ENCODE measurements at places on chromosomes 2 and 18.

DNA sequence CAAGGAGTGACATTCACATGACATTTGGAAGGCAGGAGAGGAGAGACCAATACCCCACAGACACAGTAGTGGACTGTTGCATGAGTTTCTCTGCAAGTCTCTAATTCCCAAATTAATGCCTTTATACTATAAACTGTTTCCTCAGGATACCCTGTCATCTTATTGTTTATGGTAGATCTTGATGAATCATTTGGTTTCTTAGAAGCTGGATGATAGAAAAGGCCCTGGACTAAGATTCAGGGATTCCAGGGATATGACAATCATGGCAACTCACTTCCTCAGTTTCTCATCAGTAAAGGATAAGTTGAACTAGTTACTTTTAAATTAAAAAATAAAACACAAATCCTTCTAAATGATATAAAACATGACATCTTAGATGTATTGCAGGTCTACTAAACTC is 292.5 kb downstream of the TDRD15 start:
- DNase-seq: no peak

- peak; percentile 54 for DNase-seq
Measured at GRCh38 chr18:36298126-36298741, 721 bp downstream of the FHOD3 start.

DNA sequence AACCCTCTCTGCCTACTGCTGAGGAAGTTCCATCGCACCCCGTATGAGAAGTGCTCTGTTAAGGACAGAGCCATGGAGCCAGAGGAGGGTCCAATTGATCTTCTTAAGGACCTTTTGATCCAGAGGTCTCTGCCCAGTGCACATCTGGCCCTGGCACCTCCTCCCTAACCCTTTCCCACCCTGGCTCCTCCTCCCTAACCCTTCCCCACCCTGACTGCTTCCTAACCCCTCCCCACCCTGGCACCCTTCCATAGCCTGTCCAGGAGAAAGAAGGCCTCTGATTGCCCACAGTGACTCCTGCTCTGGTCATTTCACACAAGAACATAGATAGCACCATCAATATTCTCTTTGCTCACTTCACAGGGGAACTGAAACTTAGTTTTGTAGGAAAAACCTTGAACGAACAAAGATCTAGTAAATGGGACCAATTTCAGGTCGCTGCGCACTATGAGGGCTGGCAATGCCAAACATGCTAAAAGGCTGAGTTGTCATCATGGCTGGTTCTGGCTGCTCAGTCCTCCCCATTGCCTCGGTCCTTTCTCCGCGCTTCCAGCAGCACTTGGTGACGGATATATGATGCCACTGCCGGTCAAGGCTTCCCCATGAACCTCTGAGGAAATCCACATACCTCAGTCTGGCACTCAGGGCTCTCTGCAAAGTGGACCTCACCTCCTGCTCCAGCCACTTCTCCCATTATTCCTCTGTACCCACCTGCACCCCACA is 49.2 kb downstream of the PKDCC start:
- DNase-seq: peak; percentile 71

DNA sequence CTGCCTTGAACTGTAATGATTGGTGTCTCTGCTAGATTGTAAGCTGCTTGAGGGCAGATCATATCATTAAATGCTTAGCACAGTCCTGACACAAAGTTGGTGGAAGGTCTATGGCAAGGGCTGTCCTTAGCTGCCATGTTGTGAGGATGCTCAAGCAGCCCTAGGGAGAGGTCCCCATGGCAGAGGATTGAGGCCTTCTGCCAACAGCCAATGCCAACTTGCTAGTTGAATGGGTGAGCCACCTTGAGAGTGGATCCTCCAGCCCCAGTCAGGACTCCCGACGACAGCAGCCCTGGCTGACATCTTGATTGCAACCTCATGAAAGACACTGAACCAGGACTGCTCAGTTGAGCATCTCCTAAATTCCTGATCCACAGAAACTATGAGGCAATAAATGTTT is 115.3 kb upstream of the SMAD2 start:
- no peak for DNase-seq

DNA sequence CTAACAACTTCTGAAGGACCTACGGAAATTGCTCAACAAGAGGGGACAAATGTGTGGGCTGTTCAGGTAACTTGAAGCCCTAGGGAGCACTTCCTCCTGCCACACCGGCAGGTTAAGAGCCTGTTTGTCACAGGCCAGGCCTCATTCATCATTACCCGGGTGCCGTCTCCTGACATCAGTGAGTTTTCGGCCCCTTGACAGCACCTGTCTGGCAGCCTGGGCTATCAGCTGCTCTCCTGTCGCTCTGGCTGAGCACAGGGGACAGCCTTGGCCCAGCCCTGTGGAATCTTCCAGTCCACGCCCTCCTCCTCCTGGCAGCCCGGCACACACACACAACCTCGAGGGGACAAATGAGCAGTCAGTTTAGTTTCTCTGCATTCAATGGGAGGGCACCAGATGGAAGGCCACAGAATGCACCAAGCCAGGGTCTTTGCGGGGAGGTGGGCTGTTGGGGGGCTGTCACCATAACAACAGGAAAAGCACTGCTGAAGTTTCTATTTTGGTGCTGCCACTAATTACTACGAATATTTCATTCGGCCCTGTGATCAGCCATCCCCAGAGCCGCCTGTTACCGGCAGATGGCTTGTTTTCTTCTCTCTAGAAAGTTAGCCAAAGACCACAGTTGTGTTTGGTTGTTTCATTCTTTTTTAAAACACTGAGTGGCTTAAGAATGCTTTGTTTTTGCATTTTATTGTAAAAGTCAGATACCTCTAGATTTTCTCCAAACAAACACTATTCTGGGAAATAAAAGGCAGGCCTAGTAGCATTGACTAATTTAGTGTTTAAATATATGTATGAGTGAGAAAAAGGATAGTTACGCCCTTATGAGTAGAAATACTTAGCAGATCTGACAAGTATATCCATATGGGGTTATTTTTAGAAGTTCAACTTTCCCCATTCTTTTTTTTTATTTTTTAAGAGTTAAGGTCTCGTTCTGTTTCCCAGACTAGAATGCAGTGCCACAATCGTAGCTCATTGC is 189.9 kb upstream of the NDUFV2 start:
- DNase-seq: peak; percentile 54

- no peak for DNase-seq
Measured at GRCh38 chr2:211014376-211014775, 458.0 kb downstream of the CPS1 start.

DNA sequence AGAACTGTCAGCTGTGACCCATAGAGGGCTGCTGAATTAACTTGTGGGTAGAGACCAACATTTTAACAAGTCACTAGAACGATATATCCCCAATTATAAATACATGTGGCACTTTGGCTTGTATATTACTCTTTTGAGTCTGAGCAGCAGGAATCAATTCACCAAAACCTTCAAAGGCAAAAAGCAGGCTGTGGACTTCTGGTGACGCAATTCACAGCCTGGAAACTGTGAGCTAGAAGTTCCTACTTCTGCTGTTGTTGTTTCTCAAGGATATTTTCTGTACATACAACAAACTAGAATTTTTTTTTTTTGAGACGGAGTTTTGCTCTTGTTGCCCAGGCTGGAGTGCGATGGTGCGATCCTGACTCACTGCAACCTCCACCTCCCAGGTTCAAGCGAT is 37.3 kb downstream of the PTCD3 start:
- no peak for DNase-seq

GRCh38 chr2:13114391-13114790 is 397.7 kb downstream of the TRIB2 start:
- DNase-seq: peak; percentile 1

- DNase-seq: no peak
Measured at GRCh38 chr18:38690626-38691025, 1125.0 kb upstream of the CELF4 start.

GRCh38 chr2:20935168-20935775 is 108.6 kb downstream of the APOB start:
- DNase-seq: no peak

- peak; percentile 6 for DNase-seq
Measured at GRCh38 chr2:43818761-43819160, 19.9 kb downstream of the ABCG5 start.

DNA sequence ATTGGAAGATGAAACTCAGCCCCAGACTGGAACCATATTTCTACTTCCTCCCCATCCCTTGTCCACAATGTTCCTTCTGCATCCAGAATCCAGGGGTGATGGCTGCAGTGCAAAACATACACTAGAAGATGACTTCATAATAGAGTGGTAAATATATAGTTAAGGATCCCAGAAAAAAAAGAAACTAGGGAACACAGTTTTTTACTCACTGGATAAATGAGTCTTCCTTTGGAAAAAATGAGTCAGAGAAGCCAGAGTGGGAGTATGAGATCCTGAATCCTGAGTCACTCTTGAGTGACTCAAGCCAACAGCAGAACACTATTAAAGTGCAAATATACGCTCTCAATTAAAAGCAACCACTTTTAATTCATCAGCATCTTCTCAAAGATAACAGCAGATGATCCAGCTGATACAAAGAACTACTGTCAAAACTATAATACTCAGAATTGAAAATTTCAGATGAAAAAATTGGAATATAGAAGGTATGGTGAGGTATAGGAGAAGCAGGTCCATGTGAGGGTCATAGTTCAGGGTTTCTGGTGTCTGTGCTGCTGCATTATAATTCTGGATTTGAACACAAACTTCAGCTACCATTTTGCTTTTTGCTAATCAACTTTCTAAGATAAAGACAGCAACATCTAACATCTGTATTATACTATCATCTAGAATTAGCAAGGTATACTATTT is 987.2 kb upstream of the CDH2 start:
- DNase-seq: no peak

- peak; percentile 90 for DNase-seq
Measured at GRCh38 chr2:131104487-131105155, 515 bp upstream of the PLEKHB2 start.

DNA sequence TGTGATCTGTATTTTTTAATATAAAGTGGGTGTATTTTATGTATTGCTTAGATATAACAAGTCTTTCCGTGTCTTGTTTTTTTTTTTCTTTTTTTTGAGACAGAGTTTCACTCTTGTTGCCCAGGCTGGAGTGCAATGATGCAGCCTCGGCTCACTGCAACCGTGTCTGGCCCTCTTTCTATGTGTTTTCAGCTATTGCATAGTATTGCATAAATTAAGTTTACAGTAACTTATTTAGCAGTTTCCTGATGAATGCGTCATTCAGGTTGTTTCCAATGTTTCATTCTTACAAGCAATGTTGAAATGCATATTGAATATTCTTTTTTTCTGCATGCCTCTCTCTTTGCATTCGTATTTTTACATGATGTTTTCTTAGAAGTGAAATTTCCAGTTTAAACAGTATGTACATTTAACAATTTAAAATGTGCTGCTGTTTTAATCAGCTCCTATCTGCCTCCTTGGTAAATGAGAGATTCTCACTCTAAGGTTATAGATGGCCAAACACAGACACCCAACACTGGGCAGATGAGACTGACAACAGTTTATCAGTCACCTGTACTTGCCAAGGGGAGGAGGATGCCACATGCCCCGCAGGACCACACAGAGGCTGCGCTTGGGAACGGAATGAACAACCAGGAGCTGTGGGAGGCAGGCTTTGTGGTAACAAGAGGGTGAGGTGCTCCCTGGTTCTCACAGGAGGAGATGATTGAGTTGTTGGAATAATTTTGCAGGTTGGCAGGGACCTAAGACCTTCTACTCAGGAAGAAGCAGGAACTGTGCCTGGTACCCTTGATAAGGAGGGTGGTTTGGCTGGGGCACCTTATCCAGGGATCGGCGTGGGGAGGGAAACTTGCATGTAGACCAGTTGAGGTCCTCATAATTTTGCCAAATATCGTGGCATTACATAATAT is 7.5 kb downstream of the SLC9A4 start:
- DNase-seq: no peak

DNA sequence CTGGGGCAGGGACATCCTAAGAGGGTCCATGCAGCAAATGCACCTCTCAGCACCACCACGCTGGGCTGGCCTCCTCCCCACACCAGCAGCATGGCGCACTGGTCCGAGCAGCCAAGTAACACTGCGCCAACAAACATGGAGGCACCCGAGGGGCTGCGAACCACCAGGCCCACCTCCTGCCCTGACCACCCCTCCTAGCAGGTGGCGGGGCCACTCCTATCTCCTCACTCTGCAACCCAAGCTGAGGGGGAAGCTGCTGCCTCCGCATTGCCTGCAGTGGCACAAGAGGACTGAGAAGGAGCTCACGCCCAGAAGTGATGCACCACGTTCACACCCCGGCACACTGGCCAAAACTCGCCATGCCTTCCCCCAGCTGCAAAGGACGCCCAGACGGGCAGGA is 94.4 kb downstream of the EIPR1 start:
- DNase-seq: no peak

GRCh38 chr2:152443771-152444170 is 108.8 kb downstream of the FMNL2 start:
- DNase-seq: no peak

DNA sequence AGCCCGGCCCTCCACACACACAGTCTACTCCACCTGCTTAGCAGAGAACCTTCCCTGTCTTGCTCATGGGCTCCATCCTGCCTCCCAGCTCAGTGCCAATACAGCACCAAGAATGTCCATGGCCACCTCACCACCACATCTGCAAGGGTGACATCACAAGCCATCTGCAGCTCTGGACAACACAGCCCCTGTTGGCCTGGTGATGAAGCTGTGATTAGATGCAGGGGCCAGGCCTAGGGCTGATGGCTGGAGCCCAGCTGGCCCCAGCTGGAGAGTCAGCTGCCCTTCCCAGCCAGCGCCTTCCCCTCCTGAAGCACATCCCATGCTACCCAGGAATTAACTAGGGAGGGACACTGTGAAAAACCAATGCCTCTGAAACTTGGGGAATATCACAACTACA is 91.1 kb downstream of the TTC32 start:
- no peak for DNase-seq

GRCh38 chr2:64840426-64840881 is 148.7 kb upstream of the SLC1A4 start:
- DNase-seq: no peak

DNA sequence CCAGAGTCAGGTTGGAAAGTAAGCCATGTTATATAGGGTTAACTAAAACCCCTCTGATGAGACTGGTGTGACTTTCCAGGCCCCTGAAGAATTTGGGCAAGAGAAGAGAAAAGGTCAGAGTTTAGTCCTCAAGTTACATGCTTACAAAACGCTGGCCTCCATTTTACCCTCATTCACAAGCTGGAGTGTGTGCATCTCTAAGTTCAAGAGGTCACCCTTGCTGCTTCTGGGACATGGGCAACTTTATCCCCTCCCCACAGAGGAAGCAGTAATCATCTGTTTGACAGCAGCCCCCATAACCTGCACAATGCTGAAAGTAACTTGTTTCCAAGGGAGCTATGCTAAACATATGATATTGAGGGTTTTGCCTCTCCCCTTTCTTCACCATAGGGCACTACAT is 85.2 kb upstream of the CCDC195 start:
- DNase-seq: no peak

DNA sequence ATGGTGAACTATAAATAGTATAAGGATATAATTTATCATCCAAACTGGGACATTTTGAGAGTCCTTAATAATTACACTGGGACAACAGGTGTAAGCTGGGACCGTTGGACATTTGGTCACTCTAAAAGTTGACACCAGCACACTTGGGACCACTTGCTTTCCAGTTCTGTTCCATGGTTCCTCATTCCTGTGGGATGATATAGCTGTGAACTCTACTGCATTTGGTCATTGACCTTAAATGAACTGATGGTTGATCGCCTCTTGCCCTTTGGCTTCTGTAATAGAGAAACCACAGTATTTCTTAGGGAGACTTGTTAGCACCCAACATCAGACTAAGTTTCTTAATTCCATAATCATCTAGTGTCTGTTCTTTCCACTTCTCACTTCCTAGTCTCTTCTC is 46.7 kb downstream of the EML6 start:
- no peak for DNase-seq

- no peak for DNase-seq
Measured at GRCh38 chr18:28766027-28766426, 589.1 kb upstream of the CDH2 start.
